Stimulated activated CD4-positive, alpha-beta T cell treated with anti-CD3 and anti-CD28 coated beads, Interleukin-15, amount 100 ng/mL, for 1 hour (primary cell): ENCODE measurements at places on chromosomes 12 and 14.

DNA sequence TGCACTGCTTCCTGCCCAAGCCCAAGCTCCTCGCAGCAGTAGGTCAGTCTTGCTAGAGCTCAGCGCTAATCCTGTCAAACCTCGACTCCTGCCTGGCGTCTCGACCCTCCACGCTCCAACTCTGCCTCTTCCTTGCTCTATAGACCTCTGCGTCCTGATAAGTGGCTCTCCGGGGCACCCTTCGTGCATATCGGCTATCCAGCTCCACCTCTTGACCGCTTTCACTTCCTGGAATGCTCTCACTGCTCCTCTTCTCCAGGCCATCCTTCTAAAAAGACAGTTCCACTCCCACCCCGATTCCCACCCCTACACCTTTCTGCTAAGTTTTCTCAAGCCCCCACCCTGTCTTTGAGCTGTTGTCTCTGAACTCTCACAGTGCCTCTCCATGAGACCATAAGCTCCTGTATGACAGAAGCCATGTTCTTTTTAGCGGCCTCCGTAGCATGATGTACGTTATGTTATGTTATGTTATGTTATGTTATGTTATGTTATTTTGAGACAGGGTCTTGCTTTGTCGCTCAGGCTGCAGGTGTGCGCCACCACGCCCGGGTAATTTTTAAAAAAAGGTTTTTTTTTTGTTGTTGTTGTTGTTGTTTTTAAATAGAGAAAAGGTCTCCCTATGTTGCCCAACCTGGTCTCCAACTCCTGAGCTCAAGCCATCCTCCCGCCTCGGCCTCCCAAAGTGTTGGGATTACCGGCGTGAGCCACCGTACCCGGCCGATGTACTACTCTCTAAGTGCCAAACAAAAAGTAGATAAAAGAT, 601 bp downstream of the COX14 start:
- DNase-seq = no peak

DNA sequence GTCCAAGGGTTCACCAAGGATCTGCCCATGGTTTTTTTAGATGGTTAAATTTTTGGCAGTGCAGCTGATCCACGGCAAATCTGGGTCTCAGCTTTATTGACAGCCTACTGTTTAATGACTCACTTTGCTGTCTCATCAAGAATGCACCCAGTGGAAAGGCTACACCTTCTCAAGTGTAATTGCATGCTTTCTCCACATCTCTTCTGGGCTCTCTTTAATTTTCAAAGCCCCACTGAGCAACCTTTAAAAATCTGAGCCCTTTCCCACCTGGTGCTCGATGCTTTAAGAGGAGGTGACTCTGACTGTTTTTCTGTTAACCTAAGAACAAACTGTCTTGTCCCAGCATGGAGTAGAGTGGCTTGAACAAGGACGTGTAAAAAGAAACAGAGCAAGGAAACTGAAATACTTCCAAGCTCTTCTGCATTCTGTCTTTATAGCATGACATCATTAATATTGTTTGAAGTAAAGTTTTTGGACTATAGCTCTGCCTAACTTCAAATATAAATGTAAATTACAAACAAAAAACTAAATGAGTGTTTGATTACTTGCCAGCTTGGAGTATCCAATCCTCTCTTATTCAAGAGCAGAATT, 214.2 kb upstream of the KRR1 start:
- DNase-seq = no peak

GRCh38 chr12:50533203-50533584, 28.4 kb downstream of the DIP2B start:
- DNase-seq = no peak

DNA sequence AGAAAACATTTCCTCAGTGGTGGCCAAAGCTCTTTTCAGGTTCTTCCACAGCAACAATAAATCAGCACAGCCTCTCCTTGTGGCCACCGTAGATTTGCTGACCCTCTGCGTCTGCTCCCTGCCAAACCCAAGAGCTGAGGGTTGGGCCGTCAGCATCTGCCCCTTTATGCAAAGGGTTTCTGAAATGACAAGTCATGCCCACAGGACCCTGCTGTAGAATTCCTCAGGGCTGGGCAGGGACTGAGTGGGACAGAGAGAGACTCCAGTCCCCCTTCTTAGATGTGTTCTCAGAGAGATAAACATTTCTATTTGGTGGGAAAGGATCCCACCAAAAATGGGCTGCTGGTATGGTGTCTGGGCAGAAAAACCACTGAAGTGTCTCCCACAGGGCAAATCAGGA, 233.0 kb upstream of the PLXNC1 start:
- DNase-seq = no peak

- DNase-seq = no peak
Measured at GRCh38 chr14:99260116-99260515, 11.9 kb downstream of the BCL11B start.

DNA sequence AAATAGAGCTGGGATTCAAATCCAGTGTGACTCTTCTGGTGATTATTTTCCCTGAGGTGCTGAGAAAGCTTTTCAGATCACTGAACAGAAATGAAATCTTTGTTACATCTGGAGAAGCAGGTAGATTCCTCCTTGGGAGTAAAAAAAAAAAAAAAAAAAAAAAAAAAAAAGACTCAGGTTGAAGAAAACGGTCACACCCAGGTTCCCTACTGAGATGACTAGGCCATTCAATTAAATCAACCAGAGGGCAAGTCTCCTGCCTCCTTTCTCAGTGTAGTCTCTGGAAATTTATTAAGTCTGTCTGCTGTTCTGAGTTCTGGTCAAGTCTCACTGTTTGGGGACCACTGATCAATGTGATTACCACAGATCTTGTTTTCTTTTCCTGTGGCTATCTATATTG, 24.0 kb downstream of the ARG2 start:
- DNase-seq = no peak

DNA sequence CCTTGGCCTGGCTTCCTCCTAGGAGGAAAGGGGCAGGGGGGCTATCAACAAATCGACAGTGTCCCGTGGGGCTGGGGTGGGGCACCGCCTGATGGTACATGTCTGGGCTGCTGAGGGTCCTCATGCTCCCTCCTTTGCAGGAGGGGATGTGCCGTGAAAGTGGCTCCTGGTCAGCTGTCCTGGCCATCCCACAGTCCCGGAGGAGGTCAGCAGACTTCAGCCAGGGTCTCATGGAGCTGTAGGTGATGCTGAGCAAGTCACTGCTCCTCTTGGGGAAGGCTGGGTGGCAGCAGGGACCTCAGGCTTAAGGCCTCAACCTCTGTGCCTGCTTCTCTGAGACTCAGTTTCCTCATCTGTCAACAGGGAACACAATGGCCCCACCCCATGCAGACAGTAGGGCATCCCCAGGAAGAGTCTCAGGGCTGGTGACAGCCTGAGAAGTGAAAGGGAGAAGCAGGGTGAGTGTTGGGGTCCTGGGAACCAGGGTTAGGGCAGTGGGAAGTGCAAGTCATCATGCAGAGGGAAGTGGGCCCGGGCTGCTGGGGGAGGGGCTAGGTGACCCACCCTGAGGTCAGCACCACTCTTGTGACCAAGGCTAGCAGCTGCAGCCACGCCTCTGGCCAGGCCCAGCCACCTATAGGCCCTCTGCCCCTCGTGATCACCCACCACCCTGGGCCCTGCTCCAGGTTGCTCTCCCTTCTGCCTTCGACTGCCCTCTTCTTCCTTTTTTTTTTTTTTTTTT, 4.4 kb upstream of the TNFAIP2 start:
- no peak for DNase-seq

DNA sequence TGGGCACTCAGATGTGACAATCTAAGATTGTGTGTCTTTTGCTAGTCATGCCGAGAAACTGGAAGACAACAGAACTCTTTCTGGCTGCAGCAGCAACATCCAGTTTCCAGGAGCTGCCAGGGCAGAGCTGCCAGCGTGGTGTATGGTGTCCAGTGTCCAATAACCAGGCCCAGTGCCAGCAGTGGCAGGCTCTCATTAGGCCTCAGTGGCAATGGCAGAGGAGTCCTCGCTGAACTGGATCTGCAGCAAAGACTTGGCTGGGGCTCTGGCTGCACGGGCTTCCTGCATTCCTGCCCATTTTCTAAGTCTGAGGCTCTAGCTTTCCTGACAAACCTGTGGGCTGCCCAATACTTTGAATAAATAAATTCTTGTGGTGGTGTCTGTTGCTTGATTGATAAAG, 26.2 kb upstream of the PPM1A start:
- no peak for DNase-seq

DNA sequence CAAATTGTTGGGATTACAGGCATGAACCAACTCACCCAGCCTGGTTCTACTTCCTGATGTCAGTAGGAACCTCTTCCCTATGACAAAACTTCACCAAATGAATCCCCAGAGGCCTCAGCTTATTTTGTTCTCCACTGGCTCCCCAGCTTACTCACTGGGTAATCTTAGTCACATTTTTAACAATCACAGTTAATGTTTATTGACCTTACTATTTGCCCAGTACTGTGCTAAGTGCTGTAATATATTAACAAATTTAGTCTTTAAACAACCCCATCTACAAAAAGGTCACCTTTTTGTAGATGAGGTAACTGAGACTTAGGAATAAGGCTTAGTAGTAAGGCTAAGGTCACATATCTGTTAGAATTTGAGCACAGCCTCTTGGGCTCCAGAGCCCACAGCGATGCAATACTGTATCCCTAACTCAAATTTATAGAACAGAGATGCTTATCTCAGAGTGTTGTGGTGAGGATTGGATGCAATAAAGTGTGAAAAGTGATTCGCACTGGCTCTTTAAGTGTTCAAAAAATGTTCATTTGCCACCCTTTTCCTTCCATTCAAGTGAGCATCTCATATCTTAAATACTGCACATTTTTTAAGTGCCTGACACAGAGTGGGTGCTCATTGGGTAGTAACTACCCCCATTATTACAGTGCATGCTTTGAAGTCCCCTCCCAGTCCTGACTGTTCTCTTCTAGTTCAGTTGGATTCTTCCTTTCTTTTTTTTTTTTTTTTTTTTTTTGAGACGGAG, 146.4 kb upstream of the ARHGAP5 start:
- no peak for DNase-seq

GRCh38 chr12:91178781-91179180, 3.8 kb downstream of the DCN start:
- DNase-seq = no peak

DNA sequence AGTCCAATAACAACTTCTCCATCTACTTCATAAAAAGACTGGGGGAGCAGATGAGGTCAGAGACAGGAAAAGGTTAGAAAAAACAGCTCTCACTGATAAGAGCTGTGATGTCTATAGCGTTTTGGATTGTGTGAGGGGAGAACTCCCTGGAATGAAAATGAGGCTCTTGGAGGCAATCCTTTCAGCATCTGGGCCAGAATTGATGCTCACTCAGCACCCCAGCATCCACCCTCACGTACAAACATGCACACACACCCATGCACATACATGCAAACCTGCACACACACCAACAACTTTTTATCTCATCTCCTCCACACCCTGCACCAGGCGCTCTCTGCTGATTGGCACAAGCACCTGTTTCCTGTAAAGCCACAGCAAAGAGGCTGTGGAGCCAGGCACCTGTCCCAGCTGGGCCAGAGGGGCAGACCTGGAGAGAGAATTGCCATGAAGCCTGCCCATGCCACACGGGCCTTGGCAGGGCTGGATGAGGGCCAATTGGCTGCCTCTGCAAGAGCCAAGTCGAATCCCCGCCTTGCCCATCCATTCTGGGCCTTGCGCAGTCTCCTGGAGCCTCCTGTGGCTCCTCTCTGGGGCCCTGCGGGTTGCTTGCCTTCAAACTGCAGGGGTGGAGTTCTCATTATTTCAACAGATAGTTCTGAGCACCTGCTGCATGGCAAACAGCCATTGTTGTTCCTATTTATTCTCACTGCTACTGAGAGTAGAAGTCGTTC, 53.1 kb downstream of the SYNE3 start:
- DNase-seq = peak; percentile 18

DNA sequence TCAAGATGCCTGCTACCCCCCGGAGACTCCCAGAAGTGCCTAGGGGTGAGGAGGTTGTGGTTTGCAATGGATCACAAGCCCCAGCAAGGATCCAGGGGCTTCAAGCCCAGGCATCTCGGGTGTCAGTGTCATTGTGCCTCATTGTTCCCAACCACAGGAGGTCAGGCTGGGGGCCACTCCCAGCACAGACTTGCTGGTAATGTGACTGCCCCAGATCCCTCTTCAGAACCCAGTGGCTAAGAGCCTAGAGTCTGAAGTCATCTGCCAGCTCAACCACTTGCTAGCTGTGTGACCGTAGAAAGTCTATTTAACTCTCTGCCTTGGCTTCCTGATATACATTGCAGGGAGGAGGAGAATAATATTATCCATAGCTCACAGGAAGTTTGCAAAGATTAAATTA, 7.7 kb upstream of the ASB2 start:
- DNase-seq = no peak

DNA sequence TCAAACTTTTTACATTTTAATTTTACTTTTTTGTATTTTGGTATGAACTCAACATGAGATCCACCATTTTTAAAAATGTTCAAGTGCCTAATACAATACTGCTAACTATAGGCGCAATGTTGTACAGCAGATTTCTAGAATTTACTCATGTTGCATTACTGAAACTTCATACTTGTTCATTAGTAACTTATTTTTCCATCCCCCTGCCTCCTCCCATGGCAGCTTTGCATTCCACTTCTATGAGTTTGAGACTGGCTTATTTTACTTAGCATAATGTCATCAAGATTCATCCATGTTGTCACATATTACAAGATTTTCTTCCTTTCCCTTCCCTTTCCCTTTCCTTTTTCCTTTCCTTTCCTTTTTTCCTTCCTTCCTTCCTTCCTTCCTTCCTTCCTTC, 825.9 kb downstream of the SLC16A7 start:
- DNase-seq = no peak

DNA sequence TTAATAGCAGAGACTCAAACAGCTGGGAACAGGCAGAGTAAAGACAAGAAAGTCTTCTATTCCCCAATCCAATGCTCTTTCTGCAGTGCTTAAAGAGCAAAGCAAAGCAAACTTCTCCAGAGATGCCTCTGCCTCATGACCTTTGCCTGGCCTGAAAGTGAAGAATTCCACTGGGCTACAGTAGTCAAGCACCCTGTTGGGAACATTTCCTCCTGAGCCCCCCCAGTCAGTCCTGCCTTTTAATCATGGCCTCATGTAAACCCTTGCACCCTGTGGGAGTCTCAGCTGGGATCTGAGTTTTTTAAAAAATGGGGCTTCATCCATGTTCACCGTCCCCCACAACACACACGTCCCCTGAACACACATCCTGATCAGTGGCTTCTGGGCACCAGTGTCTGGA, 62.7 kb upstream of the TSPAN11 start:
- no peak for DNase-seq

- DNase-seq = no peak
Measured at GRCh38 chr12:12922191-12922616, 29.8 kb downstream of the GPRC5D start.
